ENCODE measurements at places on chromosomes 11 and 22.

DNA sequence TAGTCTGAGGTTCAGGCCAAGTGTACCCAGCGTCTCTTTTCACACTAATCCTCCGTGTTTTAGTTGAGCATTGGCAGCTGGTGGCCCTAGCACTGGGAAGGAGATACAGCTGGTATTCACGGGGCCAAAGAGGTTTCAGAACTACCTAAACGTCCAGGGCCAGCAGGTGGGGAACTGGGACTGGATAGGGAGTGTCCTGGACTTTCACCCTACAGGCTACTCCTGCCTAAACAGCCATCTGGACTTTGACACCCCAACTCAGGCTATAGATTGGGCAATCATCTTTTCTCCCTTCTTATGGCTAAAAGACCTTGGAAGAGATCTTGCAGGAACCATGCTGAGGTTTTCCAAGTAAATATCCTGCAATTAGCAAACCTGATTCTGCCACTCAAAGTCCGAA, 2.8 kb downstream of the SPON1 start:
- no peak for DNase-seq

GRCh38 chr11:7480113-7480512, 5.2 kb upstream of the OLFML1 start:
- DNase-seq: no peak

- no peak for DNase-seq
Measured at GRCh38 chr11:88043149-88043548, 132.1 kb downstream of the RAB38 start.

- DNase-seq: no peak
Measured at GRCh38 chr11:112877581-112877980, 83.6 kb upstream of the NCAM1 start.

DNA sequence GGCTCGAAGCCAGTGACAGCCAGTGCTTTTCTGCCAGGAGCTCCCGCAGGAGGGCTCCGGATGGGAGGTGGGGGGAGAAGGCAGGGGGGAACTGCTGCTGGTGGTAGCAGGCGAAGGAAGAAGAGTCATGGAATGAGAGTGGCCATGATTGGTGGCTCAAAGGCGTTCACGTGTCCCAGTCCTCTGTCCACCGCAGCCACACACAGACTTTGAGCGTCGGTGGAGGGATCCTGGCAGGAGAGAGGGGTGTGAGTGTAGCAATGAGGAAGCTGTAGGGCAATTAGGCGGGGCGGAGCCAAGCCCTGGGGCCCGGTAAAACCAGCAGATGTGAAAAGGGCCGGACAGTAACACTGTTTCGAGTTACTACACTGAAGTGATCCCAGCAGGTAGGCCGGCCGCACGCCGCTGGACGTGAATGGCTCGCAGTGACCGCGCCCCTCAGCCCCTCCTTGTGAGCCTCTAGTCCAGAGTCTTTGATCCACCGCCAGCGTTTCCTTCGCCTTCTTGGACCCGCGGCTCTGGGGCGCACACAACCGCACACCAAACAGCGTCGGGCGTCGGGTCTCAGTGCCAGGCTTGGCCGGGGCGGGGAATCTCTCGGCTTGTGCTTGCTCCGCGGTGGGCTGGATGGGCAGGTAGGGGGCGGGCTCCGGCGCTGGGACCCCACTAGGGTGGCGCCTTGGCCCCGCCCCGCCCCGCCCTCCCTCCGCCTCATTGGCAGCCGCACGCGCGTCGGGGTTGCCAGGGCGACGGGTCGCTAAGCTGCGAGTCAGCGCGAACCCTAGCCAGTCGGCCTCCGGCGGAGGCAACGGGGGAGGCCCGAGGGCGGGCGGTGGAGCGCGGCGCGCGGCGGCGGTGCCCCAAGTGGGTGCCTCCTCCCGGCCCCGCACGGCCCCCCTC, at the start of gene LRRC10B:
TSS of gene LRRC10B (plus strand) at position 788 of the 900 bp plus-strand sequence. CDS start 250 bp downstream, outside the sequence.
- DNase-seq: peak; percentile 52

GRCh38 chr11:134987223-134987768, 575.3 kb upstream of the B3GAT1 start:
- no peak for DNase-seq

DNA sequence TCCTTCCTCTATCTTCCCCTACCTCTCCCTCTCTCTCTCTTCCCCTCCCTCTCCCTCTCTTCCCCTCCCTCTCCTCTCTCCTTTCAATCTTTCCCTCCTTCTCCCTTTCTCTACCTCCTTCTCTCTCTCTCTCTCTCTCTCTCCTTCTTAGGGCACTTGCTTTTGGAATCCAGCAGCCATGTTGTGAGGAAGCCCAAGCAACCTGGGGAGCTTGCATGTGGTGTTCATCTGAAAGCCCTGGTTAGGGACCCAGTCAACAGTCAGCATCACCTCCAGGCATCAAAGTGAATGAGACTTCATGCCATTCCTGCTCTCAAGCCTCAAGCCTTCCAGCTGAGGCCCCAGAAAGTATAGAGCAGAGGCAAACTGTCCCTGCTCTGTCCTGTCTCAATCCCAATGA, 65.6 kb upstream of the SHISAL1 start:
- no peak for DNase-seq

DNA sequence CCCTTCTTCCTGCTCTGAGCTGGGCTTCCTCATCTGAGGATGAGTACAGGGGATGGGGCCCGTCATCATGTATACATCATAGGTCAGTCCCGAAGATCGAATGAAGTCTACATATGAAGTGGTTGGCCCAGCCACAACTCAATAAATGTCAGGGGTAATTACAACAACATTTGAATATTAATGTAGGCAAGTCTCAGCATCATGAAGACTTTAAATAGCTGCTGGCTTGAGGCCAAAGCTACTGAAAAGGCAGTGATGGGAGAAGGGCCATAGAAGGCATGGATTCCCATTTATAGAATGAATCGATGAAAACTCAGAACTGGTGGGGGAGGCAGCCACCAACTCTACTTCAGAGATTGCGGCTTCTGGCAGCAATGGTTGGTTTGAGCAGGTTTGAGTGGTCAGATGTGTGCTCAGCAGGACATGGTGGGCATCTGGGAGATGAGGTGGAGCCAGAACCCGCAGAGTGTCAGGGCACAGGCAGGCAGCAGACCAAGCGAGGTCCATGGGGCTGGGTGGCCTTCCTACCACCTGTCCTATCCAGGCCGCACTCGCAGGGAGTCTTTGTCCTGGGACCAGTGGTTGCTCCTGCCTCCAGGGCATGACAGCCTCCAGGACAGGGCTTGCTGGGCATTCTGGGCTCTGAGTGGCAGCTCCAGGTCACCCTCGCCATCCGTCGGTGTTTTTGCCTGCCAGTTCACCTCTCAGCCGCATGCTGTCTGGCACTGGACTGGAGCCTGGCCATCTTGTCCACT, 919.1 kb downstream of the TBC1D22A start:
- DNase-seq: no peak

DNA sequence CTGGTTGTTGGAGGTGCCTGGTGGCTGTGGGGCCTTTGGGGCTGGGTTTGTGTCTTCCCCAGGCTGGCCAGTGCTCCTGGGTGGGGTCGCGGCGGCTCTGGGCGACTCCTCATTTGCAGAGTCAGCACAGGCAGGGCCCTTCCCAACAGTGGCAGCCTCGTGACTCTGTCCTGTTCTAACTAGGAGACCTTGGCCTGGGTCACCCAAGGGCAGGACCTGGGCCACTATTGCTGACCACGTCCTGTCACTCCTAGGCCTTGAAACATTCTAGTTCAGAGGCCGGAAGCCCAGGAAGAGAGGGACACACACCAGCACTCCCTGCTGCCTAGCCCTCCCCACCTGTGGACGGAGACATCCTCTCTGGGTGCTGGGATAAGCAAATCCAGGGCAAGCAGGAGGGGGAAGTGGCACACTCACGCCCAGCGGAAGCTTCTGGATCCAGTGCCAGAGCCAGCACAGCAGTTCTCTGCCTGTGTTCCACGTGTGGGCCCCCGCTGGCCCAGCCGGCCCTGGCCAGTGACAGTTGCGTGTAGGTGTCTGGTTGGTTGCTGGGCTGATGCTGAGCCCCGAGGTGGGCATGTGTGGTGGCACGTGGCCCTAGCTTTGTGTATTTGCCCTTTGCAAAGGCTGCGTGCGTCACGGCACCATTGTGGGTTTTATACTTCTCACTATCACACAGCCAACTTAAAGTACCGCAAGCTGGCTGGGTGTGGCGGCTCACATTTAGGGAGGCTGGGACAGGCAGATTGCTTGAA, 4.3 kb upstream of the CHID1 start:
- DNase-seq: peak; percentile 60

DNA sequence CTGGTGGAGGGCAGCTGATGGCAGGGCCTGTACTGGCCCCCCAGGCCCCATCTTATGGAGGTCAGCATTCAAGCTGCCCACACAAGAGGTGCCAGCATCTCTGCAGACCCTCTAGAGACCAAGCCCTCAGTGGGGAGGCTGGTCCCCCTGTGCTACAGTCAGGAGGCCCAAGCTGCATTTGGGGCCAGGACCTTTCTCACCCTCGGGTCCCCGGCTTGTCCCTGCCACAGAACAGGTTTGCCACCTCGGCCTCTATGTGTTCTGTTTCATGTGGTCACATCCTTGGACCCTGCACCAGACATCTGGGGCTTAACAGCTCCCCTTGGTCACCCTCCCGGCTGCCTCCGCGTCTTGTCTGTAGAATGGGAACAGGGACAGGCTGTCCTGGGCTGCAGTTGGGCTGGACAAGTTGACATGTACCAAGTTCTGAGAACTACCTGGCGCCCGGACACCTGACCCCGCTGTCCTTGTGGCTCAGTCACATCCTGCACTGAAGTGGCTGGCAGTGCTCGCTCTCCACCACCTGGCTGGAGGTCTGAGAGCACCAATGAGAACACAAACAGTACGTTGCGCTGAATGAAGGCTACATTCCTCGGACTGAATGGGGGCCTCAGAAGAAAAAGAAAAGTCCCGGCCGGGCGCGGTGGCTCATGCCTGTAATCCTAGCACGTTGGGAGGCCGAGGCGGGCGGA, 2.7 kb upstream of the PLXNB2 start:
- no peak for DNase-seq

DNA sequence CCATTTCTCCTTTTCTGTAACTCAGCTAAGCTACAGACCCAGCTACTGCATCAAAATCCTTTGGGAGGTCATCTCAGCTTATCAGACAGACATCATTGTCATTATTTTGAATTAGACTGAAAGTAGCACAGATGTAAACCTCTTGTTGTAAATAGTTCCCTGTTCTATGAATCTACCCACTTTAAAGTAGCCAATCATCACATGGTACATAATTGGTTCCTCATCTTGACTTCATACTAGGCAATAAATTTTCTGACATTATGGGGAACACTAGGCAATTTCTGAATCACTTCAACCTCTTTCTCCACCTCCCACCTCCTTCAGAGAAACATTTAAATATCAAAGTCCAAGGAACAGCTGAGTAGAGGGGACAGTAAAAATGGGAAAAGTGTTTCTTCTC, 47.9 kb downstream of the MPPED2 start:
- no peak for DNase-seq

DNA sequence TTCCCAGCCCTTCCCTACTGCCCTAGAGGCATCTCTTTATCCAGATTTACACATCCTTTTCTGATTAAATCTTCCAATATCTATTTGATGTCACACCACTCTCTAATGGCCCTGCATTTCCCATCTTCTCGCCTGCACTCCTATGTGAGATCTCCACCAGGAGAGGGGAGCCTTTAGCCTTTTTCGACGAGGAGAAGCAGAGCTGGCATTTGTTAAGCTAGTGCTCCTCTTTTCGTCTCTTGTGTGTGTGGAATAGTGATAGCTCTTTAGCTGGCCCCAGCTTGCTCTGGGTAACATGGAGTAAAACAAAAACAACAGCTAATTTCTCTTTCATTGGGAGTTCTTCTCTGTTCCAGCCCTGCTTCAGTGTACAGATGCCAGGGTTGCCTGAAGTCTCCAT, 536.5 kb downstream of the NTM start:
- DNase-seq: peak; percentile 74

- DNase-seq: no peak
Measured at GRCh38 chr11:1302041-1302460, 7.4 kb downstream of the TOLLIP start.

GRCh38 chr11:1546077-1546535, 26.0 kb downstream of the DUSP8 start:
- no peak for DNase-seq

- DNase-seq: no peak
Measured at GRCh38 chr11:86787656-86788055, 12.7 kb upstream of the PRSS23 start.

GRCh38 chr11:103898065-103898464, 138.4 kb upstream of the DDI1 start:
- no peak for DNase-seq

DNA sequence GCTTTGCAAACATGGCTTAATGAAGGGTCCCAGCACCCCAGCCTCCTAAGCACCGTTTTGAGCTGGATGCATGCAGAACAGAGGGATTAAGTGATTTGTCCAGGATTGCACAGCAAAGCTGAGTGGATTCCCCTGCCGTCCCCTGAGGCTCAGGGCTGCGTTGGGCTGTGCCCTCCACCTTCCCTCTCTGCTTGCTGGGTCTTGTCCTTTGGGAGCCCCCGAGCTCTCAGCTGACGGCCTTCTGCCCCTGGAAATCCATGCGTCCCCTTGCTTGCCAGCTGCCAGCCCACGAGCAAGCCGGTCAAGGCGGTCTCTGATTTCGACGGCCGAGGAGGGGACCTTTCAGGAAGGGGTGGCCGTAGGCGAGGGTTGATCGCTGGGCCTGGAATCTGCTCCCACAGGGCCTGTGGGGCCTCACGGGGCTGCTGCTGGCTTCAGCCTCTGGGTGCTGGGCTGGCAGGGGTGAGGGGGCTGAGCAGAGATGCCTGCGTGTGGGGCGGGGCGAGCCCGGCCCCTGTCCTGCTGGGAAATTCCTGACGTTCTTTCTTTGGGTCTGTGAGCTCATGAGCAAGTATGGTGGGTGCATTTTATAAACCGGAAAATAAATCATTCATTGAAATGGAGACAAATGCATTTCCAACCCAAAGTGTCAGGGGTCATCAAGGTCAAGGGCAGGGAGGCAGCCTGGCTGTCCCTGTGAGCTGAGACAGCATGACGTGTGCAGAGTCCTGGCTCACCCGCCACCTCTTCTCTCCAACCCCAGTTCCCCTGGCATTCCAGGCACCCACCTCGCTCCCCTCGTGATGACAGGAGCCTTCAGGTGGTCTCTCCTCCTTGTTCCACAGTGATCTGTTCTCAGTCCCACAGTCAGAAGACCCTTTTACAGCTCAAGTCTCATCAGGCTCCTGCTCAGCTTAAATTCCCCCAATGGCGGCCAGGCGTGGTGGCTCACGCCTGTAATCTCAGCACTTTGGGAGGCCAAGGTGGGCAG, 28.1 kb downstream of the FGF4 start:
- DNase-seq: no peak

DNA sequence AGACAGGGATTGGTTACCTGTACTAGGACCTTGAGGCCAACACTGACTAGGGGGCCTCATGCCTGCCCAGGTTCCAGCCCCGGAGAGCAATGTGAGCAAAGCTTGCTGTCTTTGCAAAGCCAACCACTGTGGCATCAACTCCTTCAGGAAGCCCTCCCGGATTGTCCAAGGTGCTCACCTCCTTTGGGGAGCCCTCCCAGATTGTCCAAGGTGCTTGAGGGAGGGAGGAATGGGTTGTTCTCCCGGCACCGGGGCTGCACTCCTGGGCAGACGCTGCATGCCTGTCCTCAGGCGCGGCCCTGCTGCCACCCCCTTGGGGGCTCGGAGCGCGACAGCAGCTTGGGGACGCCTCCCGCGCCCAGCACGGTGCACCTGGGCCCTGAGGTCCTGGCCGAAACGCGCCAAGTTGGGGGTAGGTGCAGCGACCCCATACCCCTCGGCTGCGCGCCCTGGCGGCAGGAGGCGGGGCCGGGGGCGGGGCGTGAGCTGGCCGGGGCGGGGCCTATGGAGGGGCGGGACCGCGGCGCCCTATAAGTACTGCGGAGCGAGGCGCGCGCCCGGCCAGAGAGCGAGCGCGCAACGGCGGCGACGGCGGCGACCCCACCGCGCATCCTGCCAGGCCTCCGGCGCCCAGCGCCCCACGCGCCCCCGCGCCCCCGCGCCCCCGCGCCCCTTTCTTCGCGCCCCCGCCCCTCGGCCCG, at the start of gene CD81:
TSS of gene CD81 (plus strand) at position 560 of the 701 bp plus-strand sequence. CDS start 240 bp downstream, outside the sequence.
- DNase-seq: peak; percentile 76

- no peak for DNase-seq
Measured at GRCh38 chr11:116547571-116547970, 225.2 kb downstream of the BUD13 start.
